NCI-H2171 (cell line): ENCODE measurements at places on chromosomes 4 and X.
A peak's percentile ranks its signal among the peaks of the same experiment; 100 is the strongest.

DNA sequence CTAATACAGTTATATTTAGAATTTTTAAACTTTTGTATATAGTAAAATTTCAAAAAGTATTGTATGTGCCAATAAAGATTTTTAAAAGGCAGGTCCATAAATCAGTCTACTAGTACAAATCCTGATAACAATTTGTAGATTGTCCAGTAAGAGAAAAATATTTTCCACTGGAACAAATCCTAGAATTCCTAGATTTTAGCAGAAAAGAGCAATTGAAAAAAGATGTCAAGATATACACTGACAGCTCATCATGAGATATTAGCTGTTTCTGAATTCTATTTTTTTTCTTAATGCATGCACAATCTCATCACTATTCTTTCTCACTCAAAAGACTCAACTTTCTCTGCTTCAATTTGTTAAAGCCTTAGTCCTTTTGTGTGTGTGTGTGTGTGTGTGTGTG, 289.2 kb upstream of the MAD2L1 start:
- DNase-seq, result no peak

DNA sequence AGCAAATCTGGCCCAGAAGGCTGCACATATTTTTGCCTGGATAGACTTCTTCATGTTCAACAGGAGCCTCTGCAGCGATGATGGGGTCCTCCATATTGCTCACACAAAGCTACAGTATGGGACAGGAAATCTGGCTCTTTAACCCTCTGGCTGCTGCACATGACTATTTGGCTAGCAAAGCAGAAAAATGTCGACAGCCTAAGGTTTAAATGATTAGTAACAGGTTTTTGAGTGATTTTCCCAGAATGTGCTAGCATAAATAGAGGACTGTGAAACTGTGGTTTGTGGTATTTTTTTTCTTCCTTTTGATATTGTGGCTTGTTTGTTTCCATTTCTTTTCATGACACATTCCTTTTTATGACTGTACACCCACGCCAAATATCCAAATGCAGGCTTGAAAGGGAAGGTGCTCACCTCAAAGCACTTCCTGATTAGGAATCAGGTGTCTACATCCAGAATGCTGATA, 120.2 kb upstream of the GK2 start:
- DNase-seq, result no peak

DNA sequence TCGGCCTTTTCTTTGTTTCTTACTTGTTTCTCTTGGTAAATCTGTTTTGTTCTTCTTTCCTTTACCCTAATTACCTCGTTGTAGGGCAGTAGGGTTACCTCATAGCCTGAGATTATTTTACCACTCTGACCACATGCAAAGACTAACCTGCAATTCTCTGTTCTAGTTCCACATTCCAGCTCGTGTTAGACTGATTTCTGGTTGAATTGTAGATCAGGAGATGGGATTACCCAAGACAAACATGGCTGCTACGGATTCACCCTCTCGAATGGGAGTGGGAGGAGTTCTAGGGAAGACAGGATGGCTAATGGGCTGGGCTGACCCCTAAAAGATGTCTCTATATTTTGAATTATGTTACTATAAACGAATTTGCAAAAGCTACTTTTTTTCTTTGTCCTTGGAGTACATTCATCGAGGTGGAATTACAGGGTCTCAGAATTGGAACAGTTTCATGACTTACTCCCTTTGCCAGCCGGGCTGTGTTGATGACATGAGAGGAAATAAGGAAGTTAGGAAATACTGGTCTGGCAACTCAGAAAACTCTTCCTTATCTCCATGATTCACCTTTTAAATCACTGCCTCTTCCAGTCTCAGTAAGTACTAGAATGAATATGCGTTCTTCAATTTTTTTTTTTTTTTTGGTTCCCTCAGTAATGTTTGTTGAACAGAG, 36.7 kb upstream of the FBXW7 start:
- no peak for DNase-seq

DNA sequence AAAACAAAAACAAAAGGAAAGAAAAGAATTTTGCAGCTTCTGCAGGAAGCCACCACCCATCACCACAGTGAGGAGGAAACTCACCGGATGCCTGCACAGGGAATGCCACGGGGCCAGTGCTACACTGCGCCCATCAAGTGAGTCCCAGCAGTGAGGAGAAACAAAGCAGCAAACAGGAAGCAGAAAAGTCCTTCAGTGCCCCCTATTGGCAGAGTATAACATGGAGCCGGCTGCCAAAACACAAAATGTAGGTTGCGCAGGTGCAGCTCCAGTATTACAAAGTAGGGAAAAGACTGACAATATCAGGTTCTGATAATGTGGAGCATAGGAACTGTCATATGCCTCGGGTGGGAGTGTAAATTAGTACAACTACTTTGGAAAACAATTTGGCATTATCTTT, 23.3 kb upstream of the SCML2 start:
- DNase-seq, result peak; percentile 5

DNA sequence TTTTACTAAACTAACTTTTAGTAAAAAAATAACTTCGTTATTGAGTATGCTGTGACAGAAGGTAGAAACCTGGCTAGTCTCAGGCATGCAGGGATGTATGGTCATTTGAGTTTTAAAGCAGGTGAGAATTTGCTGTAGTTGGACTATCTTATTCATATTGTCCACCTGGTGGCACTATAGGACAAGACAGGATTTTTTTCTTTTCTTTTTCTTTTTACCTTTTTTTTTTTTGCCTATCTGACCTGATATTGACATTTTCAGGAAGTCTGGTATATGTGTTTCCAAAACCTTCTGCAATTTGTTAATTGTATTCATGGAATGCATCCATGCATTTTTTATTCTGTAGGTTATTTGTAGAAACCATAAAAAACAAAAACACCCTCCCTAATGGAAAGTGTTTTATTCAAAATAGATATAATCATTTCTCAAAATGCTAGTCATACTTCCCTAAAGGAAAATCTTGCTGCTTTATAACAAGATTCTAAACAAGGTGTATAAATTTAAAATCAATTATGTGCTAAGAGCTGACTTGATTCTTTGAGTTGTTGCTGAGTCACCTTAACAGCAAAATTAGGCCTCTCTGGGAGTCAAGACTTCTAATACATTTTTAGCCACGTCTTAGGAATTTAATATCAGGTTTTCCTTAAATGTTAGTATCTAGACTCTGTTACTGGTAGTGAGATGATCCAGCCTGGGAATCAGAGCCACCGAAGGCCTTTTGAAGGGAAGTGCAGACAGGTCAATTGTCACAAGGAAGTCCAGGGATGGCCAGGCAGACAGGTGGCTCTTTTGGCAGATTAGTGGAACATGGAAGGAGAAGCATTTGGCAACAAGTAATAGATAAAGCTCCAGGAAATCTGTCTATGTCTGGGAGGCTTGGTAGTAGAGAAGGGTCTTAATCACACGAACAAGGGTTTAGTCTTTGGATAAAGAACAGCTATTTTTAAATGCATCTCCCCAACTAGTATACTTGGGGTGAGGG, 201.3 kb upstream of the GNPDA2 start:
- DNase-seq, result peak; percentile 25

- no peak for DNase-seq
Measured at GRCh38 chrX:45722471-45722870, 521.8 kb upstream of the DIPK2B start.

DNA sequence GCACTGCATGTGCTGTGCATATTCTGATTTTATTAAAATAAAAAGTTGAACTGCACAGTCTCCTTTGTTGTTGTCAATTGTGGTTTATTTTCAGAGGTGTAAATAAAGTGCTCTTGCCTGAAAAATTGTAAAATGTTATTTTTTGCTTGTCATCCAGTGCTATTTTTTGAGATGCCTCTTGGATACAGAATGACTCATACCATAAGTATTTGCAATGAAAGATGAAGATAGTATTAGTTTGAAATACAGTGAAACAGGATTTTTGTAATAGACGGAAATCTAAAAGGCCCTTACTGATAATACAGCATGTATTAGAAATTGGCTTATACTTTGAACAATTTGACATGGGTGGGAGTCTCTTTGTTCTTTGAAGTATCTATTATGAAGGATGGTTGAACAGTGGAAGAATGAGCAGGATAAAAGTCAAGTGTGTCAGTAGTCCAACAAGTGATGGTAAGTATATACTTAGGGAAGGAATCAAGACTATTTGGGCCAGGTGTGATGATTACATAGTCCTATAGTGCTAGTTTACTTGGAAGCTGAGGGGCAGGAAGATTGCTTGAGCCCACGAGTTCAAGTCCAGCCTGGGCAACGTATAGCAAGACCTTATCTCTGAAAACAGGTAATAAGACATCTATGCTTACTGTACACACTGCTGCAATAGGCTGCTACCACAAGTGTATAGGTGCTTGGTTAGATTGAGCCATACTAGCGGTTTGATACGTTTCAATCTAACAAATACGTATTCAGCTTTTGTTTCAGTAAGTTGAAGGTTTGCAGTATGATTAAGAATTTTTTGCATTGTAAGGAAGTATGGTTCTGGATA, 16.4 kb downstream of the DDX3X start:
- DNase-seq, result no peak

DNA sequence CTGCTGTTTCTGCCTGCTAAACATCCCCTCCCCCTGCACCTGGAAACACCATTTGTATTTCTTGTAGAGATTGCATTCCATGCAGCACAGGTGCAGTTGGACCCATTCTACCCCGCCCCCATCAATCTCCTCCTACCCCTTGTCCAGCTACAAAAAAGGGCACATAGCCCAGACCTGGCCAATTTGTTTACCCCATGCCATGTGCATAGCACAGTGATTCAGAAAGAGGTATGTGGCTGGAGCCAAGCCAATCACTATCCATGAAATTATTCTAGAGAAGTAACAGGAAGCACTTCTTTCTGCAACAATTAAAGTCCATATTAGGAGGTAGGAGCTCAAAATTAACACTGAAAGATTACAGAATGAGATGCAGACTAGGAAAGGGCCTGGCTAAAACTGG, 20.2 kb upstream of the TMEM184C start:
- no peak for DNase-seq

- DNase-seq, result no peak
Measured at GRCh38 chr4:111649308-111649707, 495.9 kb upstream of the FAM241A start.

GRCh38 chrX:24479924-24480323, 14.8 kb downstream of the PDK3 start:
- no peak for DNase-seq

DNA sequence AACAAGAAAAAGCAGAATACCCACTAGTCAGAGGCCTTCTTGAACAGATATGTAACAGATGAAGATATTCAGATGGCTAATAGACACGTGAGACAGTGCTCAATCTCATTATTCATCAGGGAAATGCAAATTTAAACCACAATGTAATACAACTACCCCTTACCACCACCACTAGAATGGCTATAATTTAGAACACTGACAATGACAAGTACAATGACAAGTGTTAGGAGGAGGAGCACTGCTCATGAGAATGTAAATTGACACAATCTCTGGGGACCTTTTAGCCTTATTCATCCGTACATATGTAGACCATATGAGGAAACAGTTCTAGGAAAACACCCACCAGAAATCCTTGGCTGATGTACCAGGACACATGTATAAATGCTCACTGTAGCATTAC, 13.1 kb downstream of the ZNF81 start:
- DNase-seq, result no peak

- peak; percentile 10 for DNase-seq
Measured at GRCh38 chr4:17771284-17771908, 10.0 kb downstream of the FAM184B start.

DNA sequence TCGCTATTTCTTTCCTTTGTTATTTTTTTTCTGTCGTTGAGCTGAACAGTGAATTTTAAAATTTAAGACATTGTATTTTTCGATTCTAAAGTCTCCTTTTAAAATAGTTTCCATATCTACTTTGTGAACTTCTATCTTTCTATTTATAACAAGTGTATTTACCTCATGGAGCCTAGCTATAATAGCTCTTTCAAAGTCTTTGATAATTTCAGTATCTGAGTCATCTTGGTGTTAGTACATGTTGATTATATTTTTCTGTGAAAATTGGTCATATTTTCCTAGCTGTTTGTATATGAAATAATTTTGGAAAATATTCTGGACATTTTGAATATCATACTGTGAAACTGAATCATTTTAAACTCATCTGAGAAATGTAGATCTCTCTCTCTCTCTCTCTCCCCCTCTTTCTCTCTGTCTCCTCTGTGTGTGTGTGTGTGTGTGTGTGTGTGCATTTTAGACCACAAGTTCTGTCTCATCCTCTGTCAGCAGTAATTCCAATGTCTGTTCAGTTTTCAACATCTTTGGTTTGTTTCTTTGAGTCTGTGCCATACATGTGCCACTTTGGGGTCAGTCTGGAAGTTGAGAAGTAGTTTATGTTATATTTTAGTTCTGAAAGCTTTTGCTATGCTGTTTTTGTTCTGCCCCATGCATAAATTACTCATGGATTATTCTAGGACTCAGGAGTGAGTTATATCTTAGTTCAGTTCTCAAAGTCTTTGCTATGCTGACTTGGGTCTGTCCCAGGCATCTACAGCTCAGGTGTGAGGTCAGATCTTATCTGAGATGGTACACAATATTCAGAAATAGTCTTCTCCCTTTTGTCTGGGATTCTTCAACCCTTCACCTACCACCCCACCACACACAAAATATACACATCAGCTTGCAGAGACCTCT, 366.4 kb upstream of the CASK start:
- DNase-seq, result no peak
